ENCODE measurements at places on chromosomes 12 and 14.

GRCh38 chr14:55265197-55265596 lies 6.0 kb upstream of the FBXO34 start:
- DNase-seq, result no peak

GRCh38 chr12:75727577-75727976 lies 216.2 kb upstream of the KRR1 start:
- DNase-seq, result no peak

DNA sequence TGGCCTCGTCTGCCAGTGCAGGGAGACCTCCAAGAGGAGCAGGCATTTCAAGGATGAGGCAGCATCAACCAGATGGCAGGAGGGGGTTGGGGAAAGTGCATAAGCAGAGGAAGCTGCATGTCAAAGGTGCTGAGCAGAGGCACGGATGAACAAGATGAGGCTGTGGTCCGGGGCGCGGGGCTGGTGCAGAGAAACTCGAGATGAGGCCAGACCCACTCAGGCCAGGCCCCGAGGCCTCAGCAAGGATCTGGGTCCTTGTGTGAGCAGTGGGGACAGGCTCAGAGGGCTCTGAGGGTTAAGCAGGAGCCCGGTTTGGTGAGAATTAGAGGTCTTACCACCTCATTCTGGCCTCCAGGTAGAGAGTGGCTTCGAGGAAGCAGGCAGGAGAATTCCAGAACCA lies 98.8 kb downstream of the DICER1 start:
- peak; percentile 47 for DNase-seq

DNA sequence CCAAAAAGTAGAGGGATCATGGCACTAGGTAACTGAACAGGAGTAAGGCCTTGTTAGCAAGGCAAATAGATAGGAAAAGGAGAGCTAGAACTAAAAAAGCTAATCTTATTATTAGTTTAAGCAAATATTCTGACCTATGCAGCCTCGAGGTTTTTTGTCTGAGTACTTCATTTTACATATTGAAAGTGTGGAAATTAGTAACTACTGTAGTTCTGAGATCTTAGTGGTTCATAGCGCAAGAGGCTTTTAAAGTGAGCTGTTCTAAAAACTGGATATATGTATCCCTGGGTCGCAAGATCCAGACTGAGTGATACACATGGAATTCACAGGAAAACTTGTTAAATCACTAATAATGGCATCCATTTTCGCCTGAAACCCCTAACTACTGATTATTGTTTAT lies 411.0 kb upstream of the SOX5 start:
- no peak for DNase-seq

GRCh38 chr12:105921055-105921454 lies 217.7 kb downstream of the NUAK1 start:
- no peak for DNase-seq

GRCh38 chr12:123097561-123098084 lies 53.3 kb downstream of the PITPNM2 start:
- peak; percentile 62 for DNase-seq

DNA sequence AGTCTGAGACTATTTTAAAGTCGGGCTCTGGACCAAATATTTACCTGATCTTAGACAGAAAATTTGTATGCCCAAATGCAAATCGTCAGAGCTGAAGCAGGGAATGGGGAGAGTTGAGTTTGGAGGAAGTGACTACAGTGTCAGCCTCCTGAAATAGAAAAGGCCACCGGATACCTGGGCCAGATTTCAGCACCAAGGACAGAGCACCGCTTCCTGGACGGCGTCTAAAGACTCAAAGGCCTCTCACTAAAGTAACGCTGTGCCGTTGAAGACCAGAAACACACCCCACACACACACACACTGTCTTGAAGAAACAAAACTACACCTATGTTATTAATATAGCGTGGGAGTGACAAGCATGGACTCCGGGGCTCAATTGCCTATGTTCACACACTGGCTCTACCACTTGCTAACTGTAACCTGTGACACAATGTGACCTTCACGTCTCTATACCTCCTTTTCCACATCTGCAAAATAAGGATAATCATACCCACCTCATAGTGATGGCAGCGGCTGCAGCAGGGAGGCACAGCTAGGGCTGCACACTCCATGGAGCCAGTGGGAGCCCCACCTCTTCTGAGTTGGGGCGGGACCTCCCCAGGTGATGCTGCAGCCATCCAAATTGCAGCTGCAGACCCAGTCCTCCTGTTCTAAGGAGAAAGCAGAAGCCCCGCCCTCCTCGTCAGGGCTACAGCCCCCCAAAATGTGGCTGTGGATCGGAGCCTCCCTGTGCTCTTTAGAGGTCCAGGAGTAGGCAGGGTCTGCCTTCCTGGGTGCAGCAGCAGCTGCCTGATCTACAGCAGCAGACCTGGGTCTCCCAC lies 35.6 kb downstream of the KRT76 start:
- no peak for DNase-seq

- DNase-seq, result no peak
Observed at GRCh38 chr12:129964300-129964699, 60.5 kb upstream of the TMEM132D start.

GRCh38 chr12:25236626-25237025 lies 14.1 kb downstream of the KRAS start:
- DNase-seq, result no peak

DNA sequence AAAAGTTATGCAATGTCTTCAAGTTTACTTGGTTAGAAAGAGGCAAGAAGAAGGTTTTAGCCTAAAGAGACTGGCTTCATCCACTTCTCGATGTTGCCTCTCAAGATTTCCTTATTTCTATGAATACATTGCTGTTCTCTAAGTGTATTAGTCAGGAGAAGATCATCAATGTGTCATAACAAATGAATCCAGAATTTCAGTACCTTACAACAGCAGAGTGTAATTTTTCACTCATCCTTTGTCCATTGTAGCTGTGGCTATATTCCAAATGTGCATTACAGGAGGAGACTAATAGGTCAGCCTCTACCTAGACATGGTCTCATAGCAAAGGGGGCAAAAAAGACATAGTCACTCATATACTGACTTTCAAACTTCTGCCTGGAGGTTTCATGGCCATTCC lies 579.1 kb downstream of the PRKD1 start:
- DNase-seq, result no peak
